Activated naive CD8-positive, alpha-beta T cell treated with anti-CD3 and anti-CD28 coated beads, Interleukin-2, amount 10 ng/mL, durations not matched to agents 7 days and 5 days (primary cell): ENCODE measurements at places on chromosomes 4 and X. TPM values are rescaled to one million over a fixed set of nuclear protein-coding genes. Genes with fewer than 3 reads are reported as not detected.
A peak's percentile ranks its signal among the peaks of the same experiment; 100 is the strongest.

The TCEANC gene
- total RNA-seq = 6.2 TPM

GRCh38 chr4:148007314-148007760, 275.4 kb downstream of the ARHGAP10 start:
- H3K4me3 ChIP-seq = no peak overlapping the region
- H3K27ac ChIP-seq = no peak overlapping the region
- H3K36me3 ChIP-seq = peaks cover 3% of the 10 kb centered on the region
- peaks cover 13% of the 10 kb centered on the region for H3K4me1 ChIP-seq

The NUDT10 gene
- total RNA-seq = 1.4 TPM

The F8A1 gene
- total RNA-seq = 50.5 TPM

The MAGEE2 gene
- not detected for total RNA-seq

The GC gene
- not detected for total RNA-seq

The OPHN1 gene
- 0.44 TPM for total RNA-seq

GRCh38 chrX:136731207-136731782, 49.4 kb downstream of the ARHGEF6 start:
- H3K36me3 ChIP-seq = peaks cover 27% of the 10 kb centered on the region
- no peak for DNase-seq
- peaks cover 28% of the 10 kb centered on the region for H3K4me1 ChIP-seq
- H3K27ac ChIP-seq = peak overlapping the region; percentile 65
- no peaks in the 10 kb centered on the region for H3K27me3 ChIP-seq

The CLDN22 gene
- not detected for total RNA-seq

DNA sequence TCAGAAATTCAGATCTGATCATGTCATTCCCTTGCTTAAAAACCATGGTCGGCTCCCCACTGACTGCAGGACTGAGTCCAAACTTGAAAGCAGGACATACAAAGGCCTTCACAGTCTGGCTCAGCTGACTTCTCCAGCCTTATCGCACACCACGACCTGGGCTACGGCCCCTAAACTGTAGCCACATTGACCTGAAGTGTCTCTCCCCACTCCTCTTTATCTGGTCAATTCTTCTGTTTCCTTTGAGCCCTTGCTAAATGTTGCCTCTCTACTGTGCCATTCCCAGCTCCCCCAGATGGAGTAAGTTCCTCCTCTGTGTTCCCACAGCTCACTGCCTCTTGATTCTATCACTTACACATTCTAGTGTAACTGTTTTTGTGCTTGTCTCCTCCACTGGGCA, 60.5 kb upstream of the CITED1 start:
- H3K4me3 ChIP-seq = no peak overlapping the region
- H3K27me3 ChIP-seq = no peaks in the 10 kb centered on the region
- DNase-seq = no peak
- no peaks in the 10 kb centered on the region for H3K4me1 ChIP-seq
- no peaks in the 10 kb centered on the region for H3K36me3 ChIP-seq
- no peak overlapping the region for H3K27ac ChIP-seq

DNA sequence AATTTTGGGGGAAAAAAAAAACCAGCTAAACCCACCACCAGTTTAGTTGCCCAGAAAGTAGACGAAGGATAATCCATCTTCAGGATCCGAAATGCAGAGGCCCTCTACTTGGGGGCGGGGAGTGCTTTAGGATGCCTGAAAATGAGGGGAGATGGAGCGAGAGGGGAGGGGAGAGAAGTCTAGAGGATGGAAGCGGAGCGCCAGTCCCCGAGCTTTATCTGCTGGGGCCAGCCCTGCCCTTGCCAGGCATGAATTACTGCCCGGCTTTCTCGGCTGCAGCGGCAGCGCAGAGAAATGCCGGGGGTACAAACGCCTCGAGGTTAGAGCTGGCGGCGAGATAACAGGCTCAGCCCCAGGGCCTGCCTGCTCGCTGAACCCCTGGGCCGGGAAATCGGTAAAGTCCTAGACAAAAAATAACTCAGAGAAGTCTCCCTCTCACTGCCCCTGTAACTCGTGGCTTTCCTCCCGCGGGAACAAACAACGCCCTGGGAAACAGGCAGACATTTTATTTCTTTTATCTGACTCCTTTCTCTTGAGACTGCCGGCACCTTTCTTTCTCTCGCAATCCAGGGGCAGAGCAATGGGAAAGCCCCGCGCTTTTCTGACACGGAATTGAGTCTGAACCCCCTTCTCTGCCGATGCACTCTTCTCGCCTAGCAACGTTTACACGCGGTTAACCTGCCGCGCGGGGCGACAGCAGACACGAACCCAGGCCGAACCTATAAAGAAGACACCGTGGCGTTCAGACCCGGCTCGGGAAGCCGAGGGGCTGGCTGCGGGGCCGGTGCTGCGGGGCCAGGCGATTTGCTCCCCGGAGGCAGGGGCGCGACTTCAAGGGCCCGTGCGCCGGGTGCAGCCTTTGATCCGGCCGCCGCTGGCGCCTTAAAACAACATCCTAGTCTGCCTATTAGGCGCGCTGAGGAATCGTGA, 3.1 kb upstream of the MSX1 start:
- peak; percentile 48 for DNase-seq
- H3K4me1 ChIP-seq = peaks cover 25% of the 10 kb centered on the region
- peak overlapping the region; percentile 42 for H3K27ac ChIP-seq
- peaks cover 83% of the 10 kb centered on the region for H3K27me3 ChIP-seq

DNA sequence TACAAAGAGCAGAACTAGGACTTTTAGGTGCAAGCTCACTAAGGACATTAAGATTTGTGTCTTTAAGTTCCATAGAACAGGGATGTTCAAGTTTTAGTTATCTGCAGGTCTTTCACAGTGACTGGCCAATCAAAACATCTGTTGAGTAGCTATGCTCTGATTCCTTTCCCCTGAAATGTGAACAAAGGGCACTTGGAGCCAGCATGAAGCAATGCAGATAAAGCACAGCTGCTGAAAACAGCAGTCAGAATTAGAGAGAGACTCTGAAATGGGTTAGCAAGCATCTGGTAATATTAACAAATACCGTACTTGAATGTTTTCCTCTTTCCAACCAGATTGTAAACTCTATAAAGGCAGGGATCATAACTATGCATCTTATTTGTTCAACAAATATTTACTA, 276.9 kb downstream of the RAB28 start:
- H3K27me3 ChIP-seq = no peaks in the 10 kb centered on the region
- H3K27ac ChIP-seq = no peak overlapping the region
- no peaks in the 10 kb centered on the region for H3K4me1 ChIP-seq
- H3K4me3 ChIP-seq = no peak overlapping the region

The FAM47E gene
- 0.78 TPM for total RNA-seq

The GAGE13 gene
- total RNA-seq = not detected

DNA sequence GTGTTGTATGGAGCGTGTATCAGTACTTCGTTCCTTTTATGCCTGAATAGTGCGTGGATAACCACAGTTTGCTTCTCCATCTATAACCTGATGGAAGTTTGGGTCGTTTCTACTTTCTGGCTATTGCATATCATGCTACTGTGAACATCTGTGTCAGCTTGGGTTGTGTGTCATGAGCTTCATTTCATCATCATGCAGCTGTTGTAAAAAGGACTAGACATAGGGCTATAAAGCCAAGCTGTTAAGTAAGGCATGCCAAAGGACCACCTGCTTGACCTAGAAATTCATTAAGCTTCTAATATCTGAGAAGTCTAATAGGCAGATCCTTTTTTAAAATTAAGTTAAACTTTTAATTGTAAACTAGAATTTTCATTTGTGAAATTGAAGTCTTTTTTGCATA, 18.4 kb downstream of the SMS start:
- H3K4me3 ChIP-seq = no peak overlapping the region
- H3K27ac ChIP-seq = no peak overlapping the region
- no peaks in the 10 kb centered on the region for H3K27me3 ChIP-seq
- H3K4me1 ChIP-seq = peaks cover 26% of the 10 kb centered on the region
- H3K36me3 ChIP-seq = peaks cover 4% of the 10 kb centered on the region

DNA sequence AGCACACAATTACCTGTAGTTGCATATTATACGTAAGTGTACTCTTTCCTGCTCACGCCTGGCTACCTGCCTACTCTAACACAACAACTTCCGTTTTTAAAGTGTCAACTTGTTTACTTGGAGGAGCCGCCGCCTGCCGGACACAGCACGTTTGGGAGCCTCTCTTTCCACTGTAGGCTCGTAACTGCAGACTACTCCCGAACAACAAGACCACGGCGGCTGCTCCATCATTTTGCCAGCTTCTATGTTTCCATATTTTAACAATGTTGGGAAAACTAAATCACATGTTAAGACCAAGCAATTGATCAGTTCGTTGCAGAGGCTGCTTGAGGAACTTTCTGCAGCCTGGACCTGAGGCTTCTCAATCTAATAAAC, 841 bp downstream of the MTNR1A start:
- H3K4me1 ChIP-seq = no peaks in the 10 kb centered on the region
- H3K36me3 ChIP-seq = no peaks in the 10 kb centered on the region
- peaks cover 16% of the 10 kb centered on the region for H3K27me3 ChIP-seq
- DNase-seq = no peak

GRCh38 chrX:50871922-50872453, 38.5 kb upstream of the BMP15 start:
- H3K36me3 ChIP-seq = no peaks in the 10 kb centered on the region
- no peak overlapping the region for H3K27ac ChIP-seq
- no peak for DNase-seq
- peaks cover 7% of the 10 kb centered on the region for H3K27me3 ChIP-seq
- no peak overlapping the region for H3K4me3 ChIP-seq

DNA sequence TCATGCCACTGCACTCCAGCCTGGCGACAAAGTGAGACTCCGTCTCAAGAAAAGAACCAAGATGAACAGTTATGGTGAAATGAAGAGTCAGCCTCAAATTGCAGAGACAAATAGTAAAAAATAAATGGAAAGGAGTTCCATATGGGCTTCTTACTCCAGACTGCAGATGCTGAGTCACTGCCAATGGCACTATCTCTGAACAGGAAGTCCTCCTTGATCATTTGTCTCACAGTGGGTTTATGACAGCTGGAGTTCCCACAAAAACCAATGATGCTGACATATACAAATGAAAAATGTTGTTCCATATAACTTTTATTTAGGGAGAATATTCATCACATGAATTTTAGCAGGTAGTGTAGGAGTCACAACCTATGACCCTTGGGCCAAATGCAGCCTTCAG, 631.6 kb downstream of the PCDH18 start:
- H3K4me3 ChIP-seq = no peak overlapping the region
- H3K27ac ChIP-seq = no peak overlapping the region
- no peaks in the 10 kb centered on the region for H3K4me1 ChIP-seq
- no peaks in the 10 kb centered on the region for H3K27me3 ChIP-seq
- no peak for DNase-seq
